Mesendoderm (in vitro differentiated cells): ENCODE measurements at places on chromosomes 4 and X.

- no peak for DNase-seq
Observed at GRCh38 chr4:21202959-21203358, 502.7 kb downstream of the PACRGL start.

DNA sequence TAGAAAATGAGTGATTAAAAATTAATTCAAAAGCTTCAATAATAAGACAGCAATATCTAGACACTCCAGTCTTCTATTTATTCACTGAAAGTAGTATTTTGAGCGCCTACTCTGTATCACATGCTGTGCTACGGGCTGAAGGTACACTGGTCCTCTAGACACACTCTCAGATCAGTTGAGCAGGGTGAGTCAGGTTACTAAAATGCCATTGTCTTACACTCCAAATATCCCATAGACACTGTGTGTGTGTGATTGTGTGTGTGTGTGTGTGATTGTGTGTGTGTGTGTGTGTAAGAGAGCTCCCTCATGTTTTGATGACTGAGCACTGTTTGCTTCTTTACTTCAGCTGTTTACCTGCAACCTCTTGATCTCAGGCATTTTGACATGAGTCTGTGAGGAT, 342.8 kb upstream of the BOD1L1 start:
- peak; percentile 32 for DNase-seq

DNA sequence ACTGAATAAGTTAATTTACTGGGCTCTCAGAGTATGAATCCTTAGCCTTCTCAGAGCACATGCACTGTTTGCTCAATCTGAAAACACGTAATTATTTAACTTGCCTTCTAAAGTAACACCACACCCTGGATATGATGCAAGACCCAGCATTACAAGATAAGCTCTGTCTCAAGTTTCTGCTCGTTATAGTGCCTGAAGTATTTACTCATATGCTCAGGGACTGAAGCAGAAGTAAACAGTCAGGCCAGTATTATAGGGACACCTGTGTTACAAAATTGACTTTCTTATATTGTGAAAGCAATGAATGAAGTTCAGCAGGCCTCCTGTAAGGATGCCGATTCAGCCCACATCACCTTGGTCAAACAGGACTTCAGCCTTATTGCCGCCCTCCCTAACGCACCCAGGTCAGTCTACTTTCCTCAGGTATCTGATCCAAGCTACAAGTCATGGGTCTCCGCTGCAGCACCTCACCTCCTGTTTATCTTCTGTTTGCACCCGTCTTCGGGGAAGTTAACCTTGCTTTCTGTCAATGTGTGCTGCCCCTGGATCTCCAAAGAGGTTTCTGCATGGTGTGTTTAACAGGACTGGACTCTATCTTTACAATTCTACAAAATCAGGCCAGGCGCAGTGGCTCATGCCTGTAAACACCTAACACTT, 42.8 kb upstream of the KLF3 start:
- no peak for DNase-seq

DNA sequence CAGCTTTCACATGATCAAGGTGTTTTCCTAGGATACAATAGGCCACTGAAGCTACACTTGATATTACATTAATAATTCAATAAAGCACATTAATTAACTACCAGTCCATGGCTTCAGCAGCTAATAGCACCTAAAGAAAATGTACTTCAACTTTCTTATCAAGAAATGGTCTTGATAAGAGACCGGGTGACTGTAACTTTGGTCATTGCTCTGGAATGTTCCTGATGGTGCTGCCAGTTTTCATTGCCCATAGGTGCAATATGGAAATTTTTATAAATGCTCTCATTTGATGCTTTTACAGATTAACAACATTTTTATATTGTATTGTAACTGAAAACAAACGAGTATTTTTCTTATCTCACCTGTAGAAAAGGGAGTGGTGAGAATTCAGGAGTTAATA, 165.4 kb downstream of the SHROOM3 start:
- DNase-seq: no peak

DNA sequence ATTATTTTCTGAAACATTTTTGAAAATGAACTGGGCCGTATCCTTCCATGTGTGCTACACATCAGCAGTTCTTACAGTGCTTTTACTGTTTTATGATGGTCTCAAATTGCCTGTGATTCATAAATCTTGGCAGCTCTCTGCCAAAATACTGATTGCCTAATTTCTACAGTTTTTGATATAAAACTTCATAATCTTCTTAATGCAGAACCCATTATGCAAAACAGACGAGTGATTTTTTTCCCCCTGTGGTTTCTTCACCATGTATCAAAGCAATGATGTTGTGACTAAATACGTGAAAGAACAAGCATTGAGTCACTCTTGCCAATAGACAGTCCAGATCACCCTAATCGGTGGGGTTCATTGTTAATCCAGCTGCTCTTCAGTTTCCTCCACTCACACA, 156.4 kb upstream of the WDR1 start:
- no peak for DNase-seq

GRCh38 chr4:21083413-21083812, 383.2 kb downstream of the PACRGL start:
- DNase-seq: peak; percentile 88

DNA sequence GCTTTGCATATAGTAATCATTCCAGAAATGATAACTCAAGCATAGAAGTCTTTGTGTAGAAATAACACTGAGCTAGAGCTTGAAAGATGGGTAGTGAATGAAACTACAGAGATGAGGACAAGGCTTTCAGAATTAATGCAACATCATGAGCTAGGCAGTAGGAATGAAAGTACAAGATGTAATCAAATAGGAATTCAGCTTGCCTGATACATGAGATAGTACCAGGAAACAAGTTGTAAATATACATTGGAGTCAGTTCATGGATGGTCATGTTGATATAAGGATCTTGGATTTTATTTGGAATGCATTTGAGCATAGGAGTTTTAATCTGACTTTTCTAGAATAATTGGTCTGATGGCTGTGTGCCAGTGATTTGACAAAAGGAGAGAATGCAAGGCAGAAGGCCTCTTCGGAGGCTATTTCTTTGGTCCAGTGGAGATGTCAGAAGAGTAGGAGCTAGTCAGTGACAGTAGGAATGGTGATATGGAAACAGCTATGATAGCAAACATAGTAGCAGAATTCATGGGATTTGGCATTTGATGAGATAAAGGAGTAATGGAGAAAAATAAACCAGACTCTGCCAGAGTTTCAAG, 206.4 kb upstream of the PACRGL start:
- DNase-seq: no peak

- DNase-seq: no peak
Observed at GRCh38 chr4:101028886-101029285, 318.4 kb downstream of the PPP3CA start.

DNA sequence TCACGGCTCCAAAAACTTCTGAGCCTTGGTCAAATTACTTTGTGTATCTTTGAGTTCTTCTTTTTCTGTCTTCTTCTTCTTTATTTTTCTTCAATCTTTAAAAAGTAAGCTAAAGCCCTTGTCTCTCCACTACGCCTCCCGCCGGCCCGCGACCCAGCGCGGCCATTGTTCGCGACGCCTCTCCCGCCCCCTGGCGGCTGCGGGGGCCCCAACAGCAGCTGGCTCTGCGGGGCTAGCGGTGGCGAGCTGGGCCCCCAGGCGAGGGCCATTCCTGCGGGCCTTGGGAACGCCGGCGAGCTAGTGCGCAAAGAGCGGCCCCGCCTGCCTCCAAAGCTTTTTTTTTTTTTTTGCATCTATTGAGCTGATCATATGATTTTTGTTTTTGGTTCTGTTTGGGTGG, 119.1 kb downstream of the TGIF2LX start:
- DNase-seq: no peak

- DNase-seq: no peak
Observed at GRCh38 chrX:7264399-7264798, 116.4 kb upstream of the PUDP start.

GRCh38 chrX:7318241-7318640, 170.3 kb upstream of the PUDP start:
- no peak for DNase-seq

DNA sequence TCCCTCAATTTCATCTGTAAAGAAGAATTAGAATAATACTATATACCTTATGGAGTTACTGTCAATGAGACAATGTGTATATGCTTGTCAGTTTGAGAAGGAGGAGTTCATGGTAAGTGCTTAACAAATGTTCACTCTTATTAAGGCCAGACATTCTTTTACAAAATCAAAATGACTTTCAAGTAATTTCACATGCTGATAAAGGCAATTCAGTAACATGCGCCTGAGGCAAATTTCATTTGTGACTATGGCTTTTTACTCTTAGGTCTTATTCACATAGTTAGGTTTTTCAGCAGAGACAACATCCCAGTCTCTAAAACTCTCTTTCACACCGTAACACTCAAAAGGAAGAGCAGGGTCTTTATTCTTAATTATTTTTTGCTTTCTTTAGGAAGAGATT, 174.4 kb downstream of the CAMK2D start:
- no peak for DNase-seq

GRCh38 chr4:5912614-5913019, 19.7 kb upstream of the CRMP1 start:
- no peak for DNase-seq

GRCh38 chr4:151165205-151166000, 66.0 kb downstream of the RPS3A start:
- DNase-seq: no peak

GRCh38 chrX:138709886-138710791, 1.4 kb downstream of the FGF13 start:
- DNase-seq: peak; percentile 25

- DNase-seq: peak; percentile 43
Observed at GRCh38 chrX:16695079-16695676, 17.3 kb downstream of the CTPS2 start.

- peak; percentile 40 for DNase-seq
Observed at GRCh38 chr4:7007944-7008343, 35.2 kb upstream of the TADA2B start.

- peak; percentile 88 for DNase-seq
Observed at GRCh38 chrX:23436875-23437274, 102.2 kb downstream of the PTCHD1 start.

DNA sequence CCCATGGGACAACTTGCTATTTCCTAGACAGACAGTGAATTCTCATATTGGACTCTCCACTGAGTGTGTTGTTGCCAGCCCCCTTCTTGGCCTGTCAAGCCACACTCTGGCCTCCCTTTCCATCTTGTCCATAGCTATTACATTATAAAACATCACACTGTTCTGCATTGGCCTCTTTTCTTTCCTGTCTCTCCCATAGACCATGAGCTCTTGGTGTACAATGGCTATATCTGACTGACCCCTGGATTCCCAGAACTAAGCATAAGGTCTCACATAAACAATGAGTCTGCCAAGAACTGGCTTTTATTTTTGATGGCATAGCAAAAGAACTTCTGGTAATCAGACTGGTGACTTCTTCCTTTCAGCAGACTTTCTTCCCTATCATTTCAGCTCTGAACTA, 23.8 kb downstream of the STARD8 start:
- no peak for DNase-seq

GRCh38 chr4:99395595-99396364, 39.4 kb downstream of the ADH7 start:
- no peak for DNase-seq

DNA sequence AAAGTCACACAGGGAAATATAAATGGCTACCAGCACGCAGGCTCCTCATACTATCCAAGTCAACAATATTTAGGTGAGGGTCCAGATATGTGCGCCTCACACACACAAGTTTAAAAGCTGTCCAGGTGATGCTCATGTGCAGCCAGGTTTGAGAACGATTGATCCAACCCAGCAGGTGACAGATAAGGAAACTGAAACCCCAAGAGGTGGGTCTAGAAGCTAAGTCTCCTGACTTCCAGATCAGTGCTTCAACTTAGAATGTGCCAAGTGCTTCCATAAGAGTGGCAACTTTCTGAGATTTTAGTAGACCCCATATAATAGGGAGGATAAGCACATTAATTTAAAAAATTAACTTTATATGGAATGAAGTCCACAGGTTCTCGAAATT, 54.4 kb upstream of the NAP1L5 start:
- no peak for DNase-seq
